SW480 (cell line): ENCODE measurements at places on chromosomes 1 and 21.

DNA sequence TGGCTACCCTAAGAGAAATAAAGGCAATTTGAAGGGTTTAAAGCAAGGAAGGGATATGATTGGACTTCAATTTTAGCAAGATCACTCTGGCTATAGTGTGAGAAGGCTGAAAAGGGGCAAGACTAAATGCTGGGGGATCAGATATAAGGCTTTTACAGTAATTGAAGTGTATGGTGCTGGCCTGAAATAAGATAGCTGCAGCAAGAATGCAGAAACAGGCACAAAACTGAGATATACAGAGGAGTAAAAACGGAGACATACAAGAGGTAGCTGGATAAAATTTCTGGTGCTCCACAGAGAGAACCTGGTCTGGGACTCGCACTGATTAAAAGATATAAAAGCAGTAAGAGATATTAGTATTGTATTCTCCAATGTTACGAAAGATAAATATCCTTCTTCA lies 92.0 kb downstream of the DENND1B start:
- DNase-seq = no peak

GRCh38 chr1:44717653-44718052 lies 13.3 kb downstream of the RNU5D-1 start:
- DNase-seq = no peak

DNA sequence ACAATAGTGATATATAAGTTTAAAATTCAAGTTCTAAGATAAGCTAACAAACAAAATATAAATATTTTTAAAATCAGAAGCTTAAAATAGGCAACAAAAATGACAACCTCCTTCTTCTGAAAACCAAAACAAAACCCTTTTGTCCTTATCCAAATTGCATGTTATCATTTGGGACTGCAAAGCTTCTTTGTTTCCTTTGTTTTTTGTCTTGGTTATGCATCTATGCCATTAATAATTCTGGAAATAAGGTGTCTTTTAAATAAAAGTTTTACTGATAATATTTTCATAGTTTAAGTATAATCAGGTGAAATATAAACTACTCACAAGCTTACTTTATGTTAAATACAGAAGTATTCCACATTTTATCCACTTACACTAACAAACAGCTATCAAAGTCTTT lies 20.5 kb downstream of the ADSS2 start:
- DNase-seq = no peak

- DNase-seq = no peak
These were observed 234.1 kb upstream of the VAMP3 start for GRCh38 chr1:7536891-7537591.

DNA sequence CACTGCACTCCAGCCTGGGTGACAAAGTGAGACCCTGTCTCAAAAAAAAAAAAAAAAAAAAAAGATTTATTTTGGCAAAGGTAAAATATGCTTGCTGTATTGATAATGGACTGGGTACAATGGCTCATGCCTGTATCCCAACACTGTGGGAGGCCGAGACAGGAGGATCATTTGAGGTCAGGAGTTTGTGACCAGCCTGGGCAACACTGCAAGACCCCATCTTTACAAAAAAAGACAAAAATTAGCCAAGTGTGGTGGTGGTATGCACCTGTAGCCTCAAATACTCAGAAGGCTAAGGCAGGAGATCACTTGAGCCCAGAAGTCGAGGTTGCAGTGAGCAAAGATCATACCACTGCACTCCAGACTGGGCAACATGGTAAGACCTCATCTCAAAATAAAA lies 6.3 kb downstream of the SF3A3 start:
- no peak for DNase-seq

DNA sequence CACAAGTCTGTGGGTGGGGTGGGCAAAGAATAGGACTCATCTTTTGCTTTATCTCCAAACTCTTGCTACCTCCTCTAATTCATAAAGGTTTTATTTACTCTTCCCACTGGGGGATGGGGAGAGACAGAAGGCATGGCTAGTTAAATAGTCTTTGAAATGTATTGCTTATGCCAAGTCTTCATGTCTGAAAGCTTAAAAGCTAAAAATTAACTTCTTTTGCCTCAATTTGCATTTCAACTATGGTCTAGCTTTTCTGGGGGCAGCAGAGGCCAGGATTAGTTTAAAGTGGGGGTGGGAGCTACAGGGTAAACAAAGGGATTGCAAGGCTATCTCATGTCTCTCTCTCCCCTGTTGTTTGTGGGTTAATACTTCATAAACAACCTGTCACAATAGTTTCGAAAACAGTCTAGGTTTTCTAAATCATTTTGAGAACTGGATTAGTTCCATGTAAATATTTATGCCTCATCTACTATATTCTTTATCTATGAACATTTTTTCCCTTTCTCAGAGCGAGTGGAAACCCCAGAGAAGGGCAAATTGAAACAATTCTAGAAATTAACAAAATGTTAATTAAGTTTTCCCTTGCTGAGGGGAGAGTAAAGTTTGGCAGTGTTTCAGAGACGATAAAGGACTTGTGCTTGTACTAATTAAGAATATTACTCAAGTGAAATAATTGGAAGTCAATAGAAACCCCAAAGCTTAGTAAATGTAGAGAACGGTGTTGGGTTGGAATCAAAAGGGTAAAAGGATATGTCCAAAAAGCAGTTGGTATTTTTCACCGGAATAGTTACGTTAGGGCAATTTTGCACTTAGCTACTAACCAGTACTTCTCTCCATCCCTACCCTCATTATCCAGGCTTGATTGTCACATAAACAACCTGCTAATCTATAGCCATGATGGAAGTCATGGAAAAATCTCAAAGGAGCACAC lies 182.2 kb downstream of the GIPC2 start:
- no peak for DNase-seq

DNA sequence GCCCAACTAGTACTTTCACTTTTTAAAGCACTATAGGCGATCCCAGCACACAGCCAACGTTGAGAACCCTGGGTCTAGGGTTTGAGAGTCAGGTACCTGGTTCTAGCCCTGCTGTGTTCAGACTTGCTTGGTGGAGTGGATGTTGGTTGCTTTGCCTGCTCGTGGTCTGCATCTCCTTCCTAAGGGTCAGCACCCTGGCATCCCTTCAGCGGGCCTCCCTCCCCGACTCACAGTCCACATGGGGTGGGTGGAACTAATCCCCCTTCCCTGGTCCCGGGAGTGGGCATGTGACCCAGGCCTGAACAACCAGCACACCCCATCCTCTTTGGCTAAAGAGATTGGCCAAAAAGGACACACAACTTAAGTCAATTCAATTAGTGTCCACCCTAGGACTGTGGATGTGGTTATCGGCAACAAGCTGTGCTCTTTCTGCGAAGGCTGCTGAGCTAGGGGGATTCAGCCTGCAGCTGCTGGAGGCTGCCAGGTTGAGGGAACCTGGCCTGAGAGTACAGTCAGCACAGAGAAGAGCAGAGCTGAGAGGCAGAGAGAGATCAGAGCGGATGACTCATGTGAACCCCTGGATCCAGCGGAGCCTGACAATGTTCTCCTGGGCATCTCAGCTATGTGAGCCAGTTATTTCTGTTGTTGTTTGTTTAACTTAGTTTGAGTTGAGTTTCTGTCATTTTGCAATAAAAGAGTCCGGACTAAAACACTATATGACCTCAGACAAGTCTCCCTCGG lies 138.9 kb downstream of the ACTL8 start:
- no peak for DNase-seq

- DNase-seq = no peak
These were observed 2.5 kb downstream of the PPP1R15B start for GRCh38 chr1:204409123-204409522.

- DNase-seq = no peak
These were observed 9.0 kb downstream of the TBX15 start for GRCh38 chr1:118978914-118979701.

GRCh38 chr21:21057349-21058062 lies 59.3 kb downstream of the NCAM2 start:
- no peak for DNase-seq

GRCh38 chr1:19633106-19633505 lies 11.0 kb upstream of the NBL1 start:
- no peak for DNase-seq

DNA sequence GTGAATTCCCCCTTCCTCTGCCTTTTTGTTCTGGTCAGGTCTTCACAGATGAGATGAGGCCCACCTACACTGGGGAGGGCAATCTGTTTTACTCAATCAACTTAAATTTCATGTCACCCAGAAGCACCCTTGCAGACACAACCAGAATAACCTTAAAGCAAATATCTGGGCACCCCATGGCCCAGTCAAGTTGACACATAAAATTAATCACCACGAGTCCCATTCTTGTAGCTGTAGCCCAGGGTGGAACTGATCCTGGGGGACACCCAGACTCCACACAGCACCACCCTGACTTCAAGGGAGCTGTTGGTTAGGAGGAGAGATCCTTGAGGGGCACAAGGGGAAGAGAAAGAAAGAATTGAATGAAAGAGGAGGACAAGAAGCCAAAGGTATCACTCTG lies 23.1 kb downstream of the CAPN9 start:
- DNase-seq = no peak

DNA sequence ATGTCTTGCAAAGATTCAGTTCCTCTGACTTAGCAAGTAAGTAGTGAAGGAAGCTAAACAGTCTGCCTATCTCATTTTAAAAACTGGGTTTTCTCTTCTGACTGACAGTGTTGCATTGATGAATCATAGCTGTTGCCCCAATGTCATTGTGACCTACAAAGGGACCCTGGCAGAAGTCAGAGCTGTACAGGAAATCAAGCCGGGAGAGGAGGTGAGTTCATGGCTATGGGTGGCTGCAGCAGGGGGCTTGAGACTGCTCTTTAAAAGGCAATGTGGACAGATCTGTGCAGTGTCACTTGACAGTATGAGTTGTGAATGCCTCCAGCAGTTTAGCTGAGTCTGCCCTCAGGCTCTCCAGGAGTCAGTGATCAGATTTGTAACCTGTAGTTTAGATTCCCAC lies 46.6 kb downstream of the SMYD2 start:
- DNase-seq = no peak

GRCh38 chr1:48753293-48753692 lies 23.4 kb downstream of the BEND5 start:
- DNase-seq = no peak

DNA sequence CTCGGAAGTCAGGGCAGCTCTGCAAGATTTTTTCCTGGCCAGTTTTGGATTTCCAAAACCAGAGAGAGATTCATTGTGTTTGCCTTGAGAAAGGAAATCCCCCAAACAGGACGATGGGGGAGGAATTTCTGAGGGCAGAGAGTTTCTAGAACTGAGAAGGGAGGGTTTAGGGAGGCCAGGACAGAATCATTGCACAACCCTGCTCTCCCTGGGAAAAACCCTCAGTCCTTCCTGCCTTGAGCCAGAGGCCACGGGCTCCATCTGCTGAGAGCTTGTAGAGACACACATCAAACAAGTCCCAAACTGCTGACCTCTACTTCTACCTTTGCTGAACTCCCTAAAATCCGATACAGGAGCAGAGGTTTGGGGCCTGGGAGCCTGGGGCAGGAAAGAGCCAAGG lies 99.7 kb downstream of the NMNAT2 start:
- DNase-seq = peak; percentile 18

DNA sequence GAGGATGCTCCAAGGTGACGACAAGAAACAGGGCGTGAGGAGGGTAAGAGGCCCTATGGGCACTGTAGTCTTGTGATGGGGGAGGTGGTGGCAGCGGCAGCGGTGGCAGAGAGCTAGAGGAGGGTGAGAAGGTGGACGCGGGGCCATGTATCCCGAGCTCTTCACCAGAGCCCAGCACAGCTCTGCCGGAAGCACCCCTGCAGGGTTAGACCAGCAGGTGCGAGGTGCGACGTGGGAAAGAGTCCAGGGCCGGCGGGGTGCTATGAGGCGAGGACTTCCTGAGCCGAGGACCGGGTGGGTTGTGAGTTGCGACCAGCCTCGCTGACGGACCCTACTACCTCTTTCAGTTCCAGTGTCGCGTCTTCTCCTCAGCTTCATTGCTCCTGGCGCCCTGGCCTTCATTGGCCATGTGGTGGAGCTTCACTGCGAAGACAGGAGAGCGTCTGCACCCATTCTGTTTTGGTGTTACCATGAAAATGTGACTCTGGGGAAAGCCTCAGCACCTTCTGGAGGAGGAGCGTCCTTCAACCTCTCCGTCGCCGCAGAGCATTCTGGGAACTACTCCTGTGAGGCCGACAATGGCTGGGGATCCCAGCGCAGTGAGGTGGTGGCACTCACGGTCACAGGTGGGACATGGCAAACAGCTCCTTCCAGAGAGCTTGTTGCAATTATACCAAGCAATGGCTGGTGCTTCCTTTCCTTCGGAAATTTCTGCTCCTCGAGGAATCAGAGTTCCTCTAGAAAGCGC lies 67.9 kb upstream of the KIRREL1 start:
- DNase-seq = no peak

DNA sequence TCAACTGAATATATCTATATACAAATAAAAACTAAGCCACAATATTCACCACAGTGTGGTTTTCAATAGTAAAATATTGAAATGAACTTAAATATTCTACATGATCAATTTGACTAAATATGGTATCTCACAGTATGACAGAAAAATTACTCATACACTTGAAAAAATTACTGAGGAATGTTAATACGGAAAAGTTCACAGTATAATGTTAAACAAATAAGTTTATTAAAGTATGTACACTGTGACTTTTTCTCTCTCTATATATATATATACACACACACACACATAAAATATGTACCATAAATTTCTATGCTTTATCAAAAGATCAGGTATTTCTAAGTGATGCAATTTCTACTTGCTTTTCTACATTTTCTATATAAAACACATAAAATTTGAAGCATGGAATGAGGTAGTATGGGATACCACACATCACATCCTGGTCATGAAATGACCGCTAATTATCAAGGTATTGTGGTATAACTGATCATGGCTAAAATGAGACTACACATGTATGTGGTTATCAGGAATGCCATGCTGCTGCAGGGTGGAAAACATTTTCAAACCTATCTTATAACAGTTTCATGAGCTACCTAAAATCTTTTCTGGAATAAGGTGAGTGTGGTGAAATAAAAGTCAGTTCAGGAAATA lies 102.3 kb downstream of the CDC42BPA start:
- DNase-seq = no peak
